Lung (tissue), 17 donors: ENCODE measurements at places on chromosomes 7 and 10. TPM values are rescaled to one million over a fixed set of nuclear protein-coding genes. Genes with fewer than 3 reads are reported as not detected.
A peak's percentile ranks its signal among the peaks of the same experiment; 100 is the strongest.

DNA sequence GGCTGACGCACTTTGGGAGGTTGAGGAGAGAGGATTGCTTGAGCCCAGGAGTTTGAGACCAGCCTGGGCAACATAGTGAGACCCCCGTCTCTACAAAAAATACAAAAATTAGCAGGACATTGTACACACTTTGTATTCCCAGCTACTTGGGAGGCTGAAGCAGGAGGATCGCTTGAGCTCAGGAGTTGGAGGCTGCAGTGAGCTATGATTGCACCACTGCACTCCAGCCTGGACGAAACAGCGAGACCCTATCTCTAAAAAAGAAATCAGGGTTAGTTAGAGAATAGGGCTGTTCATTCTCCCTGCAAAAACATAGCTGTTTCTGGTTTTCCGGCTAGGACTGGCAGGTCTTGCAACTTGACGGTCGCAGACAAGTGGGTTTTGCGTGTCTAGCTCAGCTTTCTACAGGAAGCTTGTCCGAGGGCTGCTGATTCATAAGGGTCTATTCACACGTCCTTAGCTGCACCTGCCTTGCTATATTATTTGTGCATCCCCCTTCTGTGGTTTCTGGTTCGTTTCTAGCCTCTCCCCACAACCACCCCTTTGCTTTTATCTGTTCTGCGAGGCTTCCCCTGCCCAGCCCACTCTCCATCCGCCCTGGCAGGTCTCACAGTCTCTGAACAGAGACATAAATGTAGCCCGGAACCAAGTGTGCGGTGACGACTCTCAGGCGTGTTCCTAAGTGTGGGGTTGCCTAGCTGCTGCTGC lies 10.7 kb downstream of the AMZ1 start:
- H3K27me3 ChIP-seq: no peaks in the 10 kb centered on the region
- H3K4me1 ChIP-seq: no peaks in the 10 kb centered on the region
- no peak overlapping the region for H3K4me3 ChIP-seq
- H3K27ac ChIP-seq: no peak overlapping the region
- H3K36me3 ChIP-seq: no peaks in the 10 kb centered on the region

GRCh38 chr10:97796651-97797050 lies 24.9 kb upstream of the SFRP5 start:
- H3K36me3 ChIP-seq: no peaks in the 10 kb centered on the region
- no peaks in the 10 kb centered on the region for H3K4me1 ChIP-seq
- peaks cover 3% of the 10 kb centered on the region for H3K27me3 ChIP-seq
- no peak overlapping the region for H3K27ac ChIP-seq
- no peak overlapping the region for H3K4me3 ChIP-seq
- no peak for DNase-seq

Gene CHAT
- polyA plus RNA-seq: not detected

- no peak overlapping the region for H3K27ac ChIP-seq
- H3K4me1 ChIP-seq: no peaks in the 10 kb centered on the region
- no peaks in the 10 kb centered on the region for H3K27me3 ChIP-seq
- H3K4me3 ChIP-seq: no peak overlapping the region
- H3K36me3 ChIP-seq: peaks cover 6% of the 10 kb centered on the region
These were observed 10.3 kb downstream of the SFXN3 start for GRCh38 chr10:101041252-101041761.

- H3K27me3 ChIP-seq: no peaks in the 10 kb centered on the region
- H3K27ac ChIP-seq: no peak overlapping the region
- no peak for DNase-seq
- H3K4me3 ChIP-seq: no peak overlapping the region
These were observed 460.2 kb downstream of the GRM8 start for GRCh38 chr7:126792521-126792920.

DNA sequence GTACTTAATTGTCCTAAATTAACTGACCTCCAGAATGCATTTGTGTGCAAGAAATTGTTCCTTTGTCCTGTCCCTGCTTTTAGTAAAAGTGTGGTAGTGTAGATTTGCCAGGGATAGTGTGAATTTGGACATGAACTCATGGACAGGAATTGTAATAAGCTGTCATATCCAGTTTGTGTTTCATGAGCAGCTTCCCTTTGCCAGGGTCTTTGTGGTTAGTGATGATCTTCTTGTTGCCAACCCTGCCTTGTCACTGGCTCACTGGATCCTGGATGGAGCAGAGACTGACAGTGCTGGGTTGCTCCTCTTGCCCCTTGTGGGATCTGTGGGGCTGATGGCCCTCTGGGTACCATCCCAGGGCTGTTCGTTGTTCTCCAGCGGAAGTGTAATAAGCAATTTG lies 110.1 kb downstream of the CCNY start:
- H3K27me3 ChIP-seq: no peaks in the 10 kb centered on the region
- no peak overlapping the region for H3K27ac ChIP-seq
- DNase-seq: no peak
- H3K4me3 ChIP-seq: no peak overlapping the region
- H3K4me1 ChIP-seq: peaks cover 42% of the 10 kb centered on the region

Gene HYAL4
- 0.07 TPM for polyA plus RNA-seq

Gene PAPOLB
- polyA plus RNA-seq: 0.01 TPM

Gene C10orf105
- 0.20 TPM for polyA plus RNA-seq

Gene ASZ1
- polyA plus RNA-seq: 0.16 TPM

DNA sequence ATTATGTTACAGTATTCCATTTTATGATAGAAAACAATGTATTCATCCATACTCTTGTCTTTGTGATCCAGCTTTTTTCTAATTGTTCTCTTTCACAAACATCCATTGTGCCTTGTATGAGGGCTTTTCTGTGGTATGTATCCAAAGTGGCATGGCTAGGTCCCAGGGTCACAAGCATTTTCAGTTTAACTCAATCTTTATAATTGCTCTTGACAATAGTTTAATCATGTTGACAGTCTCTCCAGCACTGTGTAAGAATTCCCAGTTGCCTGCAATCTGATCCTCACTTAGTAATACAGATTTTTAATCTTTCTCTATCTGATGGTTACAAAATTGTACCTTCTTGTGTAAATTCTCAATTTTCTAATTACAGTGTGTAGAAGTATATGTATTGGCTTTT lies 533.4 kb downstream of the NEBL start:
- H3K27me3 ChIP-seq: no peaks in the 10 kb centered on the region
- no peak overlapping the region for H3K27ac ChIP-seq
- DNase-seq: no peak
- H3K36me3 ChIP-seq: no peaks in the 10 kb centered on the region
- H3K4me3 ChIP-seq: no peak overlapping the region

DNA sequence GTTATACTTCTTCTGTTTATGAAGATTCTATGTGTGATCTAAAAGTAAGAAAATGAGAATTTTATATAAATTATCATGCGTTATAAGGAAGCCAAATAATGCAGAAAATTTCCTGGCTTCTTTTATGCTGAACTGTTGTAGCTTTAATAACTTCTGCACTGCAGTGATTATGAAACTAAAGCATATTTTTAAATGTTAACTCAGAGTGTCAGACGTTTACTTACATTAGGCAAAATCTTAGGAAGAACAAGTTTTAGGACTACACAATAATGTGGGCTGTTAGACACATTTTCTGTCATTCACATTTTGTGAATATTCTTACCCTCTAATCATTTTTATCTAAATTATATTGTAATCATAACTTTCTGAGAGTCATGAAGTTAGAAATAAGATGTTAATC lies 22.0 kb downstream of the GRM3 start:
- no peaks in the 10 kb centered on the region for H3K36me3 ChIP-seq
- no peaks in the 10 kb centered on the region for H3K27me3 ChIP-seq
- no peak overlapping the region for H3K27ac ChIP-seq
- H3K4me1 ChIP-seq: no peaks in the 10 kb centered on the region

Gene FAM237B
- polyA plus RNA-seq: 0.02 TPM

DNA sequence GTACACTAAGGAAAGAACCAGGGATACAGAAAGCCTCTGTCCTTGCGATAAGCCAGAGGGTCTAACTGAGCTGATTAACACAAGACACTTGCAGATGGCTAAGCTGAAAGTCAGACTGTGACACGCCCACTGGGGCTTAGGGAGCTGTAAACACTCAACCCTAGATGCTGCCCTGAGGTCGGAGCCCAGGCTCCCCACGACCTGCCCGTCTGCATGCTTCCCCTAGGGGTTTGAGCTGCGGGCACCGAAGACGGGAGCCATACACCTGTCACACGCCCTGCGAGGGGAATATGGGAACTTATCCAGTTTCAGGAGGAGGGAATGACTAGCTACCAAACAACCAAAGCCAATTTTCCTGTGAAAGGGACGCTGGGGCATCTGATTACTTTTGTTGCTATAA lies 96.0 kb downstream of the HTR5A start:
- H3K27me3 ChIP-seq: no peaks in the 10 kb centered on the region
- H3K36me3 ChIP-seq: no peaks in the 10 kb centered on the region
- no peak for DNase-seq
- H3K27ac ChIP-seq: no peak overlapping the region

Gene PSTK
- polyA plus RNA-seq: 1.9 TPM

DNA sequence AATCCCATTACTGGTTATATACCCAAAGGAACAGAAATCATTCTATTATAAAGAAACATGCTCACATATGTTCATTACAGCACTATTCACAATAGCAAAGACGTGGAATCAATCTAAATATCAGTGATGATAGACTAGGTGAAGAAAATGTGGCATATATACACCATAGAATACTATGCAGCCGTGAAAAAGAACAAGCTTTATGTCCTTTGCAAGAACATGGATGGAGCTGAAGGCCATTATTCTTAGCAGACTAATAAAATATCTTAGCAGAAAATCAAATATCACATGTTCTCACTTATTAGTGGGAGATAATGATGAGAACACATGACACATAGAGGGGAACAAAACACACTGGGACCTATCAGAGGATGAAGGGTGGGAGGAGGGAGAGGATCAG lies 38.8 kb downstream of the CAPZA2 start:
- no peaks in the 10 kb centered on the region for H3K4me1 ChIP-seq
- H3K27ac ChIP-seq: no peak overlapping the region
- peaks cover 25% of the 10 kb centered on the region for H3K36me3 ChIP-seq
- H3K27me3 ChIP-seq: no peaks in the 10 kb centered on the region
- no peak overlapping the region for H3K4me3 ChIP-seq
- DNase-seq: no peak

Gene ZDHHC6
- polyA plus RNA-seq: 27.8 TPM

Gene MOGAT3
- not detected for polyA plus RNA-seq

Gene ACTL6B
- polyA plus RNA-seq: not detected

DNA sequence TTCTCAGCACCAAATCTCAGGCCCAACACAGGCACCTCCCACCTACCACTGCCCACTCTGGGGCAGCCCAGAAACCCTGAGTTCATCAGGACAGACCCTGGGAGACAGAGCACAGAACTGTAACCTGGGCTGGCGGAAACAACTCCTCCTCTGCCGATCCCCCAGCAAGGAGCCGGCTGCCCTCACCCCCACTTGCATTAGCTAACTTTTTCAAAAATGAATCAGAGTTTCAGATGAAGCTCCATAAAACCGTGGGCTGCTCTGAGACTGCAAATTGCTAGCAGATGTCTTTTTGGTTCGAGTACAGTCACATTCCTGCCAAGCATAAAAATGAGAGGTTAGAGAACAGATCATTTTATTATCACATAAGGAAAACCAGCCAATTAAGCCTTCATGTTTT lies 93.4 kb upstream of the PARD3 start:
- no peaks in the 10 kb centered on the region for H3K36me3 ChIP-seq
- H3K27me3 ChIP-seq: no peaks in the 10 kb centered on the region
- no peak for DNase-seq
- no peak overlapping the region for H3K4me3 ChIP-seq
- no peak overlapping the region for H3K27ac ChIP-seq

Gene GNAT3
- polyA plus RNA-seq: not detected

DNA sequence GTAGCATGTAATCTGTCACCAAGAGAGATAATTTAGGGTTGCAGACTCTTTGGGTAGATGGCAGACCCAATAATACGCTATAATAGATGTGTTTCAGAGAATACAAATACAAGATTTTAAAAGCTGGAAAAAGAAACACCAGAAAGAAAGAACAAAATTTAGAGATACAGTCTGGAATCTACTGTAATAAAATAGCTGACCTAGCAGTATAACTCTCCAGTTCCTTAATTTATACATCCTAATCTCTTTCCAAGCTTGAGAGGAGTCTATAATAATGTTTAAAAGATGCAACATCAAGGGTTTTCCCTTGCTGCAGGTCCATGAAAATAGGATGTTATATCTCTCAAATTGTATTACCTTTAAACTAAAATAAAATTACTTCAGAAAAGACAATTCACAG lies 27.2 kb upstream of the GPR22 start:
- H3K27ac ChIP-seq: no peak overlapping the region
- no peak for DNase-seq
- H3K36me3 ChIP-seq: no peaks in the 10 kb centered on the region
- no peaks in the 10 kb centered on the region for H3K27me3 ChIP-seq
- H3K4me3 ChIP-seq: no peak overlapping the region
- no peaks in the 10 kb centered on the region for H3K4me1 ChIP-seq

DNA sequence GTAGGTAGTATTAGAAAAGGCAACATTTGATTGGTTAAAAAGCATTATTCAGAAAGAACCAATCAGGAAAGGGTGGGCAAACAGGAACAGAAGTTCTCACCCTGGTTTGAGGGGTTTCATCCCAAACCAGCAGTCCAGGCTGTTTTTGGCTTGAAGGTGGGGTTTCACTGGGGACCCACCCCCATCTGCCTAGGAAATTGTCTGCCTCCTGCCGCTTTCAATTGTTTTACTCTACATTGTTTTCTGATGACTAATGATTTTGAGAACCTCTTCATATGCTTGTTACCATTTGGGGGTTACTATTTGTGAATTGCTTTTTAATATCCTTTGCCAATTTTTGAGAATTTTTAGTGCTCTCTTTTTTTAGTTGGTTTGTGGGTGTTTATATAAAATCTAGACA lies 3.3 kb upstream of the PCBD1 start:
- H3K27ac ChIP-seq: no peak overlapping the region
- H3K4me1 ChIP-seq: peaks cover 10% of the 10 kb centered on the region
- H3K27me3 ChIP-seq: no peaks in the 10 kb centered on the region
- H3K4me3 ChIP-seq: no peak overlapping the region
- no peak for DNase-seq

Gene CRHR2
- polyA plus RNA-seq: 0.02 TPM

Gene PIK3CG
- 3.5 TPM for polyA plus RNA-seq

DNA sequence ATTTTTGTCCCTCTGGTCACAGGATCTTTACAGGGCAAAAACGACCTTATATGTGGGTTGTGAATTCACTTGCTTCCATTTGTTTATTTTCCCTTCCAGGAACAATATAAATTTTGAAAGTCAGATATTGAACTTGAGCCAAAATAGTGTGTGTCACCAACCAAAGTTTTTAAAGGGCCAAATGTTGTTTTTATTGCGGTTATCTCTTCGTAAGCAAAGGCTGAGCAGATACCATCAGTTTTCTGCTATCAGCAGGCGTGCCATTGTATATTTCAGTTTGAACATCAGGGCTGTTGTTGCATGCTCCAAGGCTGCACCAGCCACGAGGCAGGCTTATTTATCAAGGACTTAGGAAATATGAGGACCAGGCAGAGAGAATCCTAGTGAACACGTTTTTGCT lies 160.3 kb downstream of the PAXIP1 start:
- H3K27me3 ChIP-seq: no peaks in the 10 kb centered on the region
- DNase-seq: peak; percentile 66
- H3K4me3 ChIP-seq: no peak overlapping the region
- H3K4me1 ChIP-seq: peaks cover 24% of the 10 kb centered on the region
- H3K36me3 ChIP-seq: no peaks in the 10 kb centered on the region

Gene HPS1
- 55.2 TPM for polyA plus RNA-seq
